PC-3 (cell line): ENCODE measurements at places on chromosomes 12 and 14. TPM values are rescaled to one million over a fixed set of nuclear protein-coding genes. Genes with fewer than 3 reads are reported as not detected.

GRCh38 chr12:77577791-77578190, 252.9 kb upstream of the NAV3 start:
- DNase-seq: no peak

DNA sequence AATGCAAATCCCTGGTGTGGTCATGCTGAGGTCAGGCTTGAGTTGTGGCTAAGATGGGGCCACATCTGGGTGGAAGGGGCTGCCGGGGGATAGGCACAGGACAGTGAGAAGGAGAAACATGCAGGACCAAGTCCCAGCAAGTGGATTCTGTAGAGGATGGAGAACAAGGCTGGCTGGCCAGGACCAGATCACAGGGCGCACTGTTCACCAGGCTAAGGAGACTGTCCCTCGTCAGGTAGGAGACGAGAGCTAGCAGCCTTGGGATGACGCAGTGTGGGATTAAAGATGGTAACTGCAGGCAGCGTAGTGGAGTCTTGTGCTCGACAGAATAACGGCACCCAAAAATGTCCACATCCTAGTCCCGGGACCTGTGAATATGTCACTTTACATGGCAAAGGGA, 336.1 kb downstream of the BCL11B start:
- DNase-seq: no peak

- DNase-seq: no peak
Measured at GRCh38 chr14:92670643-92671366, 77.6 kb downstream of the LGMN start.

GRCh38 chr12:63382930-63383329, 231.9 kb upstream of the AVPR1A start:
- no peak for DNase-seq

The SLC25A47 gene
- total RNA-seq: 0.07 TPM in 1 of 2 replicates, not detected in the other

The CCDC184 gene
- not detected in 2 replicates for total RNA-seq

The OR10AD1 gene
- not detected in 2 replicates for total RNA-seq
